Fibroblast of skin of left quadriceps (primary cell): ENCODE measurements at places on chromosomes 6 and 20.

GRCh38 chr6:92945799-92946198, 473.6 kb downstream of the EPHA7 start:
- DNase-seq: no peak

- DNase-seq: peak; percentile 89
Measured at GRCh38 chr6:19731282-19731681, 105.9 kb upstream of the ID4 start.

GRCh38 chr20:5657190-5657875, 92.9 kb upstream of the SHLD1 start:
- DNase-seq: peak; percentile 97

GRCh38 chr20:49179368-49180277, 8.5 kb downstream of the STAU1 start:
- DNase-seq: no peak

GRCh38 chr6:98833307-98834059, 891 bp upstream of the POU3F2 start:
- DNase-seq: no peak

DNA sequence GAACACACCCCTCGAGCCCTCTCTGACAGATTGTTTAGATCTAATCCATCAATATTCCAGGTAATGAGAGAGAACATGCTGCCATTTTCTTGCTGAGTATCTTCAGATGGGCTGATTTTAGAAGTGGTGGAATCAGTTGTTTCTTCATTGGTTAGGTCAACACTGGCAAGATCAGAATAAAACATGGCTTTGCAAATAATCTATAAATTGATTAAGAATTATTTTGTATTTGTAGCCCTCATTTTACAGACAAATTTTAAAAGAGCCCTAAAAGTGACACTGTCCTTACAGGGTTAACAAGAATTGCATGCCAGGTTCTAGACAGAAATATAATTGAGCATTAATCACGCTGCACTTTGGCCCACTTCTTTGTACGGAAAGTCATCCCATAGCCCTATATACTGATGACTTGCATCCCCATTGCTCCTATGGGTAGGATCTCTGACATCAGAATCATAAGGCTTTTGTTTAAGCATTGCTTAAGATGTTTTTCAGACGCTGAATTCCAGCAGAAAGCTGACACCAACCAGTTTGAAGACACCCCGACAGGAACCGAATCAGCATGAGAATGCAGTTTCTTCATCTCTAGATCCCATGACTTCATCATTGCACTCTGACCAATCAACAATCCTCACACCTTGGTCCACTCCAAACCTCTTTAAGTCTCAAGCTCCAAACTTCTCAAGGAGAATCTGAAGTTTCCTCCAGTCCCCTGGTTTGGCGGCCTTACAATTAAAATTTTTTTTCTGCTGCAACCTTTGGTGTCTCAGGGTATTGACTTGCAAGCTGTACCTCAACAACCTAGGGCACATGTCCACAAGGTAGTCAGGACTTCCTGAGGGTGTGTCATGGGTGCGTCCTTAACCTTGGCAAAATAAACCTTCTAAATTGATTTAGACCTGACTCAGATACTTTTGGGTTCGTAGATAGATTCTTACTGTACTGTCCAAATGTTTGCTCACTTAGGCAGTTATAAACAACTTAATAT, 7.8 kb downstream of the TDP2 start:
- DNase-seq: no peak

- DNase-seq: no peak
Measured at GRCh38 chr6:16800942-16801341, 39.7 kb upstream of the ATXN1 start.

- no peak for DNase-seq
Measured at GRCh38 chr20:40931410-40932044, 97.1 kb upstream of the TOP1 start.

GRCh38 chr6:134733801-134734200, 216.1 kb downstream of the ALDH8A1 start:
- no peak for DNase-seq

GRCh38 chr20:64107736-64108457, 532 bp upstream of the NPBWR2 start:
- no peak for DNase-seq

DNA sequence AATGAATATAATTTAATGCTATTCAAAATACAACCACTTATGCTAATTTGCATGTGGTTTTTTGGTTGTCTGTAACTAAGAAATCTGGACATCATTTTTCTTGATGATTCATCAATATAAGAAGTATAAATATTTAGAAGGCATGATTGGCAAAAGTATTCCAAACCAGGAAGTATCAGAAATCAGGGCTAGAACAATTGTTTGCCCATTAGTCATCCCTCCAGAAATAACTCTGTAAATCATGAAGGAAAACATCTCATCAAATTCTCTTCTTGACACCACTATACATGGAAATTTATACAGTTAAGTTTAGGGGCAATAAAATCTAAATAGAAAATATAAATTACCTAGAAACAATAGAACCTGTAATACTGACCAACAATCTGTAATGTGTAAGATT, 554.7 kb upstream of the HS3ST5 start:
- DNase-seq: no peak

DNA sequence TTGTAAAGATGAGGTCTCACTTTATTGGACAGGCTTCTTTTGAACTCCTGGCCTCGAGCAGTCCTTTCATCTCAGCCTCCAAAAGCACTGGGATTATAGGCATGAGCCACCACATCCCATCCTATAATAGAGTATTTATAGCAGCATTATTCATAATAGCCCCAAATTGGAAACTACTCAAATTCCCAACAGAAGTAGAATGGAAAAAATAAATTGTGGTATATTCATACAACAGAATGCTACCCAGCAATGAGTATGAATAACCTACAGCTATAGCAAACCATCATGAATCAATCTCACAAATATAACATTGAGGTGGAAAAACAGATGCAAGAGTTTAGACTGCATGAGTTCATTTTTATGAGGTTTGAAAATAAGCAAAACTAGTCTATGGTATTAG, 84.8 kb upstream of the BTBD3 start:
- DNase-seq: no peak

- DNase-seq: no peak
Measured at GRCh38 chr6:12009876-12010634, 2.1 kb upstream of the HIVEP1 start.

GRCh38 chr6:122755901-122756300, 23.6 kb upstream of the FABP7 start:
- no peak for DNase-seq

DNA sequence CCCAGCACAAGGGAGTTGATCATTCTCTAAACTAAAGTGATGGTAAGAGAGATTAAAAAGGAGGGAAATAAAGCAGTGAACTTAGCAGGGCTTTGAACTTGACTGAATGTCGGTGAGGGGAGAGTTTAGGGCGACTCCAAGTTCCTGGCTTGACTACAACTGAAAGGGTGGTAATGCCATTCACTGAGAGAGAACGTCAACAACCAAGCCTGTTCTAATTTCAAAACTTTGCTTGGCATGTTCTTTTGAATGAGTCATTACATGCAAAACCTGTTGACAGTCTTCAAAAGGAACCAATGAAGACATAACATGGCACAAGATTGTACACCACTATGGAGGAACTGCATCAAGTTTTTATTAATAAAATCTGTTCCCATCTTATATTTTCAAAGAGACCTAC, 10.3 kb upstream of the MYB start:
- no peak for DNase-seq

- no peak for DNase-seq
Measured at GRCh38 chr6:130466052-130466747, 100.4 kb downstream of the TMEM200A start.

- DNase-seq: no peak
Measured at GRCh38 chr20:14778875-14779274, 441.5 kb upstream of the FLRT3 start.

DNA sequence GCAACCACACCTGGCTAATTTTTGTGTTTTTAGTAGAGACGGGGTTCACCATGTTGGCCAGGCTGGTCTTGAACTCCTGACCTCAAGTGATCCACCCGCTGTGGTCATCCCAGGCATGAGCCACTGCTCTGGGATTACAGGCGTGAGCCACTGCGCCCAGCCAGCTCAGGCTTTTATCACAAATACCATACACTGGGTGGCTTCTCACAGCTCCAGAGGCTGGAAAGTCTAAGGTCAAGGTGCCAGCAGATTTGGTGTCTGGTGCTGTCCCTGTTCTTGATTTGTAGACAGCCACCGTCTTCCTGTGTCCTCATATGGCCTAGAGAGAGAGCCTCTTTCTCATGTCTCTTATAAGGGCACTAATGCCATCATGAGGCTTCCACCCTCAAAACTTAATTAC, 25.9 kb downstream of the SHLD1 start:
- no peak for DNase-seq

- DNase-seq: no peak
Measured at GRCh38 chr6:35224720-35225119, 11.0 kb downstream of the SCUBE3 start.

DNA sequence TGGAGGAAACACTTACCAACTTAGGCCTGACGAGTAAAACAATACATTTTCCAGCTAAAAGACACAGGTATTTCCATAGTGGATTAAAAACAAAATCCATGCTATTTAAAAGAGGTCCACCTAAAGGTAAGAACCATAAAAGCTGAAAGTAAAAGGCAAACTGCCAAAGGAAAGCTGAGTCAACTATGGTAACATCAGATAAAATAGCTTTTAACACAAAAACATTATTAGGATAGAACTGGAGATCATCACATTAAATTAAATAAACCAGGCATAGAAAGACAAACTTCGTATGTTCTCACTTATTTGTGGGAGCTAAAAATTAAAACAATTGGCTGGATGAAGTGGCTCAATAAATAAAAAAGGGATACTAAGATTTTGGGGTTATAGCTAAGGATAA, 166.8 kb upstream of the SLC22A16 start:
- no peak for DNase-seq

GRCh38 chr6:132592855-132593254, 3.3 kb upstream of the TAAR5 start:
- DNase-seq: no peak

GRCh38 chr6:44572346-44572745, 184.8 kb downstream of the CDC5L start:
- no peak for DNase-seq

GRCh38 chr20:37846573-37846972, 56.4 kb upstream of the VSTM2L start:
- DNase-seq: no peak

- no peak for DNase-seq
Measured at GRCh38 chr20:2688041-2688591, 4.5 kb upstream of the EBF4 start.

GRCh38 chr6:132511831-132512220, 1.1 kb downstream of the STX7 start:
- DNase-seq: no peak

- no peak for DNase-seq
Measured at GRCh38 chr20:23241416-23241815, 109.2 kb upstream of the NXT1 start.

DNA sequence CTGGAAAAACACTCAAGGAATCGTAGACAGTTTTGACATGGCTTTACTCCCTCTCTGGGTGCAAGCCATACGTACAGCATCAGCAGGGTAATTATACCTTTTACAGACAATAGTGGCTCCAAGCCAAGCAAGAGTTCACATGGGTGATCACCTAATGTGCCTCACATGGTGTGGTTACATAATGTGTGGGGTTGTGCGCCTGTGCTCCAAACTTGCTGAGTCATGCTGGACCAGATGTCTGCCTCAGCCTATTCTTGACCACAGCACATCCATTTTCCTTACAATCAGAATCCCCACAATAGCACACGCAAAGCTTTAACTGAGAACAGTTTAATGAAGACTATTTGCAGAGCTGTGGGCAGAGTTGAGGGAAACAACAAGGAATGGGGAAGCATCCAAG, 74.5 kb downstream of the ALDH8A1 start:
- DNase-seq: no peak

- no peak for DNase-seq
Measured at GRCh38 chr6:166763606-166764472, 136.8 kb upstream of the RPS6KA2 start.

DNA sequence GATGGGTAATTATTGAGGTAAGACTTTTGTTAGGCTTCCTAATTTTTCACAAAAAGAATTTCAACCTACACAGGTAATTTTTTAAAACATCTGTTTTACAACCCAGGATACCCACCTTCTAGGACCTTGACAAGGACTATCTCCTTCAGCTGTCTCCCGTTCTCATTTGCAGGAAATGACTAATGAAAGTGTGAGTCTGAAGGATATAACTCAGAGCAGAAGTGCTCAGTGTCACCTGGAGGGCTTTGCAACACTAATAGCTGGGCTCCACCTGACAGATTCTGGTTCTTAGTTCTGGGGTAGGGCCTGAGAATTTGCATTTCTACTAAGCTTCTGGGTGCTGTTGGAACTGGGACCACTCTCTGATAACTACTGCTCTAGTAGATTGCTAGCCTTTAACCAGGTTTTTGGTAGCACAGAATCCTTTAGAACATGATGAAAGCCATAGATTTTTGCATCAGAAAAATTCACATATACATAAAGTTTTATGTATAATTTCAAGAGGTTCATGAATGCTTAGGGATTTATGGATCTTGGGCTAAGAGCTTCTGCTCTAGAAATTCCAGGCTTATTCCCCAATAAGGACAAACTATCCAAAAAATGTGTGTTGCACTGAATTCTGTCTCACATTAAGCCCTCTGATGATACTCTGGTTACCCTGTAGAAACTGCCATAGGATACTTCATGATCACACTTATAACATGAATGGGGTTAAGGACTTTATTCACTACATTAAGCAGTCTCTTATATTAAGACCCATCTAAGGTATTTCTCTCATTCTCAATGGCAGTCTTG, 30.3 kb downstream of the AK9 start:
- DNase-seq: peak; percentile 27

DNA sequence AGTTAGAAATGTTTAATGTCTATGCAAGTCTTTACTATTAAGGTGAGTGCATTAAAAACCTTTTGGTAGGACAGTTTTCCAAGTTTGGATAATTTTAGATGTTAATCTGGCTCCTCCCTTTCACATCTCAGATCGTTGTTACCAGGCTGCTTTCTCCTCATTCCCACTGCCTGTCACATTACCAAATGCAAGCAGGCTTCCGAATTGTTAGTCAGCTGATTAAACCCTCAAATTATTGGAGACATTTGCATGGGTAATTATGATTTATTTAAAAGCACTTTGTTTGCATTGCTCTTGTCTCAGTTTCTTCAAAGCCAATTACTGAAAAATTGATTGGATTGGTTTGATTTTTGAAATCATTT, 816.5 kb downstream of the KIF16B start:
- no peak for DNase-seq

DNA sequence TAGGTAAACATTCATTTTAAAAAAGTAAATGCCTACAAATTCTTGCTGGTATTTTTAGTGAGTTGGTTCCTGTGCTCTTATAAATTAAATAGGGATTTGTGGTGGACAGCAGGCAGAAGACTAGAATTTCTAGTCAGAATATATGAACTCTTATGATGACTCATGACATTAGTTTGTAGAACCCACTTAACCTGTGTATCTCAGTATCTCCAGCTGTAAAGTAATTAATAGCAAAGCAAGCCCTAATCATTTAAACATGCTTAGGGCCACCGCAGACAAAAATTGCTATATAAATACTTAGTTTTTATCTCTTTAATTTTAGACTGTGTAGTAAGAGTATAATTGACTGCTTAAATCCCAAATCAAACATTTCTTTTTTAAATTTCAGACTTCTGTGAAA, 2.4 kb downstream of the FAM135A start:
- DNase-seq: no peak
